ENCODE measurements at places on chromosomes 1 and 21.

- ATAC-seq, result no peak
Measured at GRCh38 chr1:238581332-238581731, 690.6 kb upstream of the ZP4 start.

GRCh38 chr1:18752409-18752808 is 107.1 kb downstream of the TAS1R2 start:
- no peak for ATAC-seq

- ATAC-seq, result no peak
Measured at GRCh38 chr21:38499296-38499695, 1.0 kb upstream of the ERG start.

DNA sequence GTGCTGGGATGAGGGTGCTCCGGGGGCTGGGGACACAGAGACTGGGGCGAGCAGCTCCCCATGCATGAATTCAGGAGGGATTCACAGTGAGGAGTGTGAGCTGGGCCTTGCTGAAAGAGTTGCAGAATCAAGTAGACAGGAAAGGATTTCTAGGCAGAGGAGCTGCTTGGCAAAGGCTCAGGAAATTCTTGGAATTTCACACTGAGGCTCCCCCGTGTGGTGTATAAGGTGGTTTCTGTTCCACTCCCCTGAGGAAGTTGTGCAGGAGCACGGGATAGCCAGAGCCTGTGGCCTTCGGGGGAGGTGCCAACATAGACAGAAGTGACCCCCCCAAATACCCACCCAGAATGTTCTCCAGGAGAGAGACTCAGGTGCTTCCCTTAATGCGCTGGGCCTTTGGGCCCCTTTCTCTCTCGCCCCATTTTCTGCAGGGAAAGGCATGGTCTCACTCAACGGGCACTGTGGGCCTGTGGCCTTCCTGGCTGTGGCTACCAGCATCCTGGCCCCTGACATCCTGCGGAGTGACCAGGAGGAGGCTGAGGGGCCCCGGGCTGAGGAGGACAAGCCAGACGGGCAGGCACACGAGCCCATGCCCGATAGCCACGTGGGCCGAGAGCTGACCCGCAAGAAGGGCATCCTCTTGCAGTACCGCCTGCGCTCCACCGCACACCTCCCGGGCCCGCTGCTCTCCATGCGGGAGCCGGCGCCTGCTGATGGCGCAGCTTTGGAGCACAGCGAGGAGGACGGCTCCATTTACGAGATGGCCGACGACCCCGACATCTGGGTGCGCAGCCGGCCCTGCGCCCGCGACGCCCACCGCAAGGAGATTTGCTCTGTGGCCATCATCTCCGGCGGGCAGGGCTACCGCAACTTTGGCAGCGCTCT is 58.5 kb upstream of the ACTL8 start:
- no peak for ATAC-seq

- ATAC-seq, result peak; percentile 30
Measured at GRCh38 chr1:173870252-173871075, 2.3 kb downstream of the ZBTB37 start.

GRCh38 chr1:191065771-191066170 is 588.1 kb upstream of the BRINP3 start:
- ATAC-seq, result no peak

GRCh38 chr1:89022167-89022959 is at the start of gene GBP3:
TSS of gene GBP3 (minus strand) at chr1:89022866. CDS start at chr1:89020721, 2,145 bp downstream.
- ATAC-seq, result peak; percentile 71

- no peak for ATAC-seq
Measured at GRCh38 chr21:34890724-34891612, 158.1 kb downstream of the RUNX1 start.
